ENCODE measurements at places on chromosomes 12 and 14. TPM values are rescaled to one million over a fixed set of nuclear protein-coding genes. Genes with fewer than 3 reads are reported as not detected.

- DNase-seq = no peak
Measured at GRCh38 chr14:98682726-98683125, 589.3 kb downstream of the BCL11B start.

TEDC1 gene
- total RNA-seq = 8.7 TPM

DNA sequence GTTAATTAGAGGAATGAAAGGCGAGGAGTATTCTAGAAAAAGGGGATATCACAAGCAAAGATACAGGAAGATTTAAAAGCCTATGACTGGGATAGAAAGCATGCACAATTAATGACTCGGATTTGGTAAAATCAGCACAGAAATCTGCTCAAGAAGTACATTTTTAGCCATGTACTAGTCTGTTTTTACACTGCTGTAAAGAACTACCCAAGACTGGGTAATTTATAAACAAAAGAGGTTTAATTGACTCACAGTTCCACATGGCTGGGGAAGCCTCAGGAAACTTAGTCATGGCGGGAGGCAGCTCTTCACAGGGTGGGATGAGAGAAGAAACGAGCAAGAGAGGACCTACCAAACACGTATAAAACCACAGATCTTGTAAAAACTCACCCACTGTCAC, 716.3 kb upstream of the MDGA2 start:
- DNase-seq = no peak

DNA sequence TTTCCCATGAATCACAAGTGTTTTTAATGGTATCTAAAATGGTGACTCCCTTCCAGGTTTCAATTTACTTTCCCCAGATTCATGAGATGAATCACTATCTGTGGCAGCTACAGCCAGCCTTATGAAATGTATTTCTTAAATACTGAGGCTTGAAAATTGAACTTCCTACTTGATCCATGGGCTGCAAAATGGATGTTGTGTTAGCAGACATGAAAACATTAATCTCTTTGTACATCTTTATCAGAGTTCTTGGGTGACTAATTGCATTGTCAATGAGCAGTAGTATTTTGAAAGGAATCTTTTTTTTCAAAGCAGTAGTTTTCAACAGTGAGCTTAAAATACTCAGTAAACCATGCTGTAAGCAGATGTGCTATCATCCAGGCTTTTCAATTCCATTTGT, 250.8 kb downstream of the SLC6A15 start:
- DNase-seq = peak; percentile 74

IRAK3 gene
- total RNA-seq = 6.6 TPM

- DNase-seq = peak; percentile 54
Measured at GRCh38 chr12:107223821-107224220, 130.5 kb upstream of the CRY1 start.

GRCh38 chr14:58697930-58698642, 60.3 kb downstream of the DACT1 start:
- DNase-seq = no peak

Data from GM23248 (cell line).